ENCODE measurements at places on chromosomes 2 and 18.

DNA sequence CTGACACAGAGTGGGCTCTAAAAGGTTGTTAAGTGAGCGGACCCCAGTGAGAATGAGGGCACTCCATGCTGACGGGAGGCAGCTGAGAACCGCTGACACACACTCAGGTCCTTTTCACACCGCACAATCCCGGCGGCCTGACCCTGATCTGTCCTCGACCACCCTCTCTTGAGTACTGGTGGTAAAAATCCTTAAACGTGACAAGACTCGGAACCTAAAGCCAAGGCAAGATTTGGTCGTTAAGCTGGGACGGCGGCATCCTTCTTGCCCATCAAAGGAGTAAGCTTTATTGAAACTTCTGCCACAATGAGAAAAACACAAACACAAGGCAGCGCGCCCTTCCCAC lies 569 bp downstream of the TMX3 start:
- DNase-seq: no peak

DNA sequence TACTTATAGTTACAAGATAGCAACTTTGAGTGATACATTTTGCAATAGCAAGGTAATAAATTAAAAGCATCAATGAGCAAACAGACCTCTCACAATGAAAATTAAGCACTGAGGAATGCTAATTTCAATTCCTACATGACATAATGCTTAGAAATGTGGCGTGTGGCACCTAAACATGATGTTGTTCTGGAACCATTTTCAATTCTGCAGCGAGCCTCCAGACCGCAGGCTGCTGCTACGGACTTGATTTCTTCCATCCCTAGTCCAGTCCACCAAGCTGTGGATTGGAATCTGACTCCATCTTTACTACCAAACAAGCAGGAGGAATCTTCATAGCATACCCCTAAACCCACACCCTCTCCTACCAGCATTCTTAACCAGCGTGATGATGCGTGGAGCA lies 58.7 kb upstream of the ZNF397 start:
- DNase-seq: no peak

DNA sequence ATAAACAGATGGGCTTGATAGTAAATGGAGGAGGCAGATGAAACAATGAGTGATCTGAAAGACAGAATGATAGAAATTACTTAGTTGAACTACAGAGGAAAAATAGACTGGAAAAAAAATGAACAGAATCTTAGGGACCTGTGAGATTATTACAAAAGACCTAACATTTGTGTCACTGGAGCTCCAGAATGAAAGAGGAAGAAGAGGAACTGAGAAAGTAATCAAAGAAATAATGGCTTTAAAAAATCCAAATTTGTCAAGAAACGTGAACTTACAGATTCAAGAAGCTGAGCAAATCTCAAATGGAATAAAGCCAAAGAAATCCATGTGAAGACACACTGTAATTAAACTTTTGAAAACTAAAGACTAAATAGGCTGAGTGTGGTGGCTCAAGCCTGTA lies 28.3 kb downstream of the EVA1A start:
- DNase-seq: no peak

- no peak for DNase-seq
Observed at GRCh38 chr2:16635791-16636699, 29.6 kb downstream of the CYRIA start.

DNA sequence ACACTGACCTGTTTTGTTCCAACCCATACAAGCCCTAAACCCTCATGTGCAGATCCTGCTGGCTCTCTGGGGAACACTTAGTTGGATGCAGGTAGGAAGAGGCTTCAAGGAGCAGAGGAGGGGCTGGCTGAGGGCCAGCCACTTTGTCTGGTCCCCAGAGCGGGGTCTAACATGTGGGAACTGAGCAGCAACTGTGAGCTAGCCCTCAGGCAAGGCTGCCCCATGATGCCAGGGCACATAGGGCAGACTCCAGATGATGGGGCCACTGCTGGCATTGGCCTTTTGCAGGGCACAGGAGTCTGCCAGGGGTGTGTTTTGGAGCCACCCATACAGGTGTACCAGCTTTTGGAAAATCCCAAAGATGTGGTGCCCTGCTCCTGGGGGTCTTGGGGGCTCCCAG lies 67.7 kb downstream of the HPCAL1 start:
- no peak for DNase-seq

DNA sequence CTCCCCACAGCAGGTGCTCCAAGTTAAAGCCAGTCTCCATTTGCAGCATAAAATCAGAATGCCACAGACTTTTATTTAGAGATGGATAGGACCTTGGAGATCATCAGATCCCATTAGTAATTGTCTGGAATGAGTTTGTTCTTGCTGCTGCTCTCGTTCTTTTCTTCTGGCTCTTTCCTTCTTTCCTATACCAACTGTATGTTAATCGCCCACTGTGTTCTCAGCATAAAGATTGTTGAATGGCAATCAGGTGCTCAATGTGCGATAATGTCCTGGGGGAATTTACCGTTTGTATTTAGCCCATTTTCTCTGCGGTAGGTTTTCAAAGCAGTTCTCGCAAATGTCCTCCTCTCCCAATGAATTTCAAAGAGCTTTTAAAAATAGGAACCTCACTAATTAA lies 3.3 kb downstream of the GPR39 start:
- DNase-seq: no peak

DNA sequence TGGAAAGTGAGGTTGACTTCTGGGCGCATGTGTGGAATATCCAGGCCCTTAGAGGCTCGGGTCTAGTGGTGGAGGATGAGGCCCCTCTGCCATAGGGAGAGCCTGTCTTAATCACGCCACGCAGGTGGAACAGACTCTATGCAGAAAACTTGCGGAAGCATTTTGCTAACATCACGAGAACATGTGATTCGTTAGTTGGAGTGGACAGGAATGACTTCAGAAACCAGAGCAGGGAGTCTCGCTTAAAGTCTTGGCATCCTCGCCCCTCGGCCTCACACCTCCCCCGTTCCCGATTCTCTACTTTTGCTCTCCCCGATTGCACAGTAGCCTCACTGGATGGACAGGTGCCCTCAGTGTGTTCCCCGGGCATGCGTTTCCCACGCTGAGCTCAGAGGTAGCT lies 333.4 kb downstream of the GBX2 start:
- DNase-seq: no peak

DNA sequence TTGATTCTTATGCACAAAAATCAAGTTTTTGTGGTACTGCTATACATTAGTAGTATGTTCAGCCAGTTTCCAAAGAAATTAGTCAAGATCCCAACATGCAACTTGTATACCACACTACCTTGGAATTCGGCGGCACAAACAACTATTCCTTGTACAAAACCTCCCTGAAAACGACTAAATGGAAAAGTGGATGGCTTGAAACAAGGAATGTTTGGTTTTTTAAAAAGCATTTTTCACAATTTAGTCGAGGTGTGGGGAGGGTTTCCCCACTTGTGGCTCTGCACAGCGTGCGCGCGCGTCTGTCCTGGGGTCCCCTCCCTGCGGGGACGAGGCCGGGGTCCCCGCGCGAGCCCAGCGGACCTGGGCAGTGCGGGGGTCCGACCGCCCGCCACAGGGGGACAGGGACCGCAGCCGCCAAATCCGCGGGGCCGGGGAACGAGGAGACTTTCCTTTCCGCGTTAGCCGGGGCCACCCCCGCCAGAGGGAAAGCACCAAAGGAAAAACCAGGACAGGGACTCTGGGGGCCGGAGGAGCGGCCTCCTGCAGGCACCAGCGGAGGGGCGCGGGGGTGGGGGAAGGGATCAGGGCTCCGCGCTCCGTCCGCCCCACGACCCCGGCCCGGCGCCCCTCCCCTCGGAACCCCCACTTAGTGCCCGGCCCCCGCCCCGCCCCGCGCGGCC lies 534 bp upstream of the SOCS6 start:
- DNase-seq: no peak

DNA sequence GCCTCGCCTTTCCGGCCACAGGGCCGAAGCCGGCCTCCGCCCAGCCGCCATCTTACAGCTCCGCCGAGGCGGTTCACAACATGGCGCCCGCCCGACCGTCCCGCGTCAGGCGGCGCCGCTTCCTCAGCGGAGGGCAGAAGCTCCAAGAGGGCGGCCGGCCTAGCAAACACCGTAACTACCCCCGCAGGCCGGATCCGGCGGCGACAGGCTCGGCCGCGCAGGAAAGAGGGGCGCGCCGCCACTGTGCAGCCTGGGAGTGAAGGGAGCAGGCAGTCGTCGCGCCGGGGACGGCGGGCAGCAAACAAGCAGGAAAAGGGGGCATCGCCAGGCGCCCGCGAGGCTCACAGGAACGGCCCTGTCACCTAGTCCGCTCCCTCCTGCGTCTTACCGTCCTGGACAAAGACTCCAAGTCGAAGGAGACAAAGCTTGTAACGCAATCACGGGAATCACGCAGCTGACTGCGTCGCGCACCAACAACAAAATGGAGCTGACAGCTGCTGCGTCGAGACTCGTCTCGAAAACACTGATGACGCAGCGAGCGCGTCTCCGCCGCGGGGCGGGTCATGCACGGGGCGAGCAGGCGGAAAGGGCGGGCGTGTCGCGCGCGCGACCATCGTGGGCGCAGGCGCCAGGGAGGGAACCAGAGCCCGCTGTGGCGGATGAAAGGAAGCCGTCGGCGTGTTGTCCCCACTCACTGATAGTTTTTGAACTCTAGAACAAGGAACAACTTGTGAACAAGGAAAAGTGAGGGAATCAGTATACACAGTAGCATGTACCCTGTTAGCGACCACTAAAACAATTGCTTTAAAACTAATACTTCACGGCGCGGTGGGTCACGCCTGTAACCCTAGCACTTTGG lies at the start of gene CLK1:
Gene CLK1, minus strand, starts transcription at position 483 of the 859 bp plus-strand sequence. CDS start 2,796 bp downstream, outside the sequence.
- peak; percentile 98 for DNase-seq

- no peak for DNase-seq
Observed at GRCh38 chr2:73089270-73090030, 17.9 kb upstream of the SFXN5 start.

- no peak for DNase-seq
Observed at GRCh38 chr2:137539336-137539735, 424.9 kb upstream of the HNMT start.

- DNase-seq: no peak
Observed at GRCh38 chr2:186691231-186691630, 2.6 kb upstream of the FAM171B start.
